ENCODE measurements at places on chromosomes 7 and 10.

GRCh38 chr10:29811751-29812427 lies 177.1 kb upstream of the SVIL start:
- peak; percentile 59 for DNase-seq

- no peak for DNase-seq
Observed at GRCh38 chr7:34762764-34763163, 104.7 kb downstream of the NPSR1 start.

DNA sequence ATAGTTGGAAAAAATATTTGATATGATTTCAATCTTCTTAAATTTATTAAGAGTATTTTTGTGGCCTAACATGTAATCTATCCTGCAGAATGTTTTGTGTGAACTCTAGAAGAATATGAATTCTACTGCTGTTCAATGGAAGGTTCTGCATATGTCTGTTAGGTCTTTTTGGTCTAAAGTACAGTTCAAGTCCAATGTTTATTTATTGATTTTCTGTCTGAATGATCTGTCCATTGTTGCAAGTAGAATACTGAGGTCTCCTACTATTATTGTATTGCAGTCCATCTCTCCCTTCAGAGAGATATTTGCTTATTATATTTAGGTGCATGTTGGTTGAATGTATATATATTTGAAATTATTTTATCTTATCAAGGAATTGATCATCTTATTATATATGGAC lies 18.9 kb upstream of the DYNC1I1 start:
- DNase-seq: no peak

GRCh38 chr10:3789621-3790020 lies 4.6 kb upstream of the KLF6 start:
- no peak for DNase-seq

GRCh38 chr10:111650088-111650487 lies 533.5 kb downstream of the GPAM start:
- DNase-seq: no peak

Data from activated CD8-positive, alpha-beta memory T cell treated with anti-CD3 and anti-CD28 coated beads, Interleukin-2, amount 10 ng/mL, durations not matched to agents 7 days and 5 days (primary cell).